ENCODE measurements at places on chromosomes 16 and 17.

DNA sequence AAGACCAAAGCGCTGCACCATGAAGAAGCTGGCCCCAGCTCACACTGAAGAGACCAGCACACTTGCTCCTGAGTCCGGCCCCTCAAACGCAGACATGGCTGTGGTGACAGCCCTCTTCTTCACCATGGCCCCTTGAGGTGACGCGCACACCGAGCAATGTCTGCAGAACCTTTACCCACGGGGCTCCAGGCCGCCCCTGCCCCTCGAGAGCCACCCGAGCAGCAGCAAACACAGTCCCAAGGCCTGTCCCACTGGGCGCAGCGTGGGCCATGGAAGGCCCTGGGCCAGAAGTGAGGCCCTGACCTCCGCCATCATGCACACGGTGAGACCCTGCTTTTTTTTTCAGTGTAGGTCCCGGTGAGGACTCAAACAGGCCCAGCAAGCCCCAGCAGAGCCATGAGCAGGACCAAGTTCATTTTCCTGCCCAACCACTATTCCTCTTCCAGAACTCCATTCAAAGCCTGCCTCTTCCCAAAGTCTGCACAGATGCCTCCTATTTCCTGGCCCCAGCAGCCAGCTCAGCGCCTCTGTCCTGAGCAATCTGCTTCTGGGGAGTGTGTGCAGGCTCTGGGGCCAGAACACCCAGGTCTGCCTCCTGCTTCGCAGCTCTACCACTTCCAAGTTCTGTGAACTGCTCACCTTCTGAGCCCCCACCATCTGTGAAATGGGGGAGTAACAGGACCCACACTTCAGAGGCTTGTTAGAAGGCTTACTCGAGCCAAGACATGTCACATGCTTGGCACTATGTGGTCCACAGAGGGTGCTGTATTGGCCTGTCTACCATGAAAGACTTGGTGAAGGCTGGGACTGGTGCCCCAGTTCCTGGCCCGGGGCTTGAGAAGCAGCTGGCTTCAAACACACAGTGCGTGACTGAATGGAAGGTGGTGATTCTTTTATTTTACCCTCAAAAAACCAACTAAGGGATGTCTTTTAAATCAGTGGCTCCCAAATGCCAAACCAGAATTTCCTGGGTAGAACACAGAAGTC, 35.7 kb upstream of the GSG1L start:
- DNase-seq = no peak

- DNase-seq = no peak
These were observed 5.6 kb downstream of the PHOSPHO1 start for GRCh38 chr17:49224997-49225337.

- no peak for DNase-seq
These were observed 28.6 kb upstream of the METRNL start for GRCh38 chr17:83050651-83051395.

- no peak for DNase-seq
These were observed 10.1 kb downstream of the WFIKKN2 start for GRCh38 chr17:50845240-50846147.

DNA sequence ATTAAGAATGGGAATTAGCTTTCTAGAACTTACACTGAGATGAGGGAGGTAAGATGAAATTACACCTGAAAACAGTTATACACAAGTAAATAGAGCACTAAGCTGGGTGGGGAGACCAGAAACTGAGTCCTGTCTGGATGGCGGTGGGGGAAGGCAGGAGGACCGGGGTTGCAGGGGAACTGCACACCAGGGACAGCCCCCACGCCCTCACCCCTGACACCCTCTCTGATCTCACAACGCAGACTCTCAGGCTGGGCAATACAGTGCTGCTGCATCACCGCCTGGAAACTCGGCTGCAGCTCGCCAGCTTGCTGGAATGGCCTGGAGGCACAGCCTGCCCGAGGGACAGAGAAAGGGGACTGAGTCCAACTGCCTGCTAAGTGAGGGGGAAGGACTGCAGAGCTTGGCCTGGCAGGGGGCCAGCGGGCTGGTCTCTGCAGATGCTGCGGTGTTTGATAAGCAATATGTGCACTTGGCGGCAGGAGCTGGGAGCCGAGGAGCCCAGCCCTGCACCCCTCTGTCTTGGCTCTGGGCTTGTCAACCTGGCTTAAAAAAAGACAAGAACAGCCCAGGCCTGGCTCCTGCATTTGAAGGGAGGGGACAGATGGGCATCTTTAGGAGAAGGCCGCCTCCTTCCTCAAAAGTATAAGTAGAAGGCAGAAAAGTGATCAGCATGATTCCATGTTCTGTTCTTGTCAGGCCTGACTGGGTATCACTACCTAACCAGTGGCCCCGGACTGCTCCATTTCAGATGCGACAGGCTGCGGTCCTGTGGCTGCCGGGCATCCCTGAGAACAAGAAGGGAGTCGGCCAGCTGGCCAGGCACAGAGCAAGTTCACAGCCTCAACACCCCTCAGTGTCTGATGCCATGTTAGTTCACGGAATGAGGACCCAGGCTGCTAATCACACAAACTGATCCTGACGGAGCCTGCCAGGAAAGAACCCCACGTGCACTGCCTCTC, 30.2 kb downstream of the SPHK1 start:
- DNase-seq = no peak

DNA sequence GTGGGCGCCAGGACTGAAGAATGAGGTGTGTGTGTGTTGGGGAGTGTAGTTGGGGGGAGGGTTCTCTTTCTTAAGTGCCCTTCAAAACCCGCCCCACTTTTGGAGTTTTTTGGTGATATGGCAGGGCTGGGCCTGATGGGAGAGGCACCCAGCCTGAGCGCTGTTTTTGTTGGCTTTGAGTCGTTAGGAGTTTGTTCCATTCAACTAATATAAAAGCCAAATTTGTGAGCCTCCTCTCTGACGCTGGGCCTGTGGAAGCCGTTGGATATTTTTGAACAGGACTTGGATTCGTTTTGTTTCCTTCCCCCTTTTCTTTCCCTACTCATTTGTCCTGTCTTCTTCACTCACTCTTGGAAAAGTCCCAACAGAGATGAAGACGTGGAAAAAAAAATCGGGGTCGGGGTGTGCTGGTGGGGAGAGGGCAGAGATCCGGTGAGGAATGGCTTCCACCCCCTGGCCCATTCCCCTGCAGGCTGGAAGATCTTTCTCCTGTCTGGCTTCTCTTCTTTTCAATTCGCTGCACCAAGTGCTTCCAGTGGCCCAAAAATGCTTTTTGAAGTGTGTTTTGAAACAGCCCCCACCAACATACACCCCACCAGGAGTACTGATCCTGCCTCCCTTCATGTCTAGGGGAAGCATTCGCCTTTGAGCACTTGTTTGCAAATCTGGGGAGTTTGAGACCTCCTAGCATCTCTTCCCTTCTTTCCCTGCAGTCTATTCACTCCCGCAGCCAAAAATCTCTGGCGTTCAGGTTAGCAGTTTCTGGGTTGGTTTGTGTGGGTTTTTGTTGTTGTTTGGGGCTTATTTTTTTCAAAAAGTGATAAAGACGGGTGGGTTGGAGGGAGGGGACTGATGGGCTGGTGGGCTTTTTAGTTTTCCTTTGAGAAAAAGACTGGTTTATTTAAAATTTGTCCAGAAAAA, 2.6 kb downstream of the FZD2 start:
- no peak for DNase-seq

DNA sequence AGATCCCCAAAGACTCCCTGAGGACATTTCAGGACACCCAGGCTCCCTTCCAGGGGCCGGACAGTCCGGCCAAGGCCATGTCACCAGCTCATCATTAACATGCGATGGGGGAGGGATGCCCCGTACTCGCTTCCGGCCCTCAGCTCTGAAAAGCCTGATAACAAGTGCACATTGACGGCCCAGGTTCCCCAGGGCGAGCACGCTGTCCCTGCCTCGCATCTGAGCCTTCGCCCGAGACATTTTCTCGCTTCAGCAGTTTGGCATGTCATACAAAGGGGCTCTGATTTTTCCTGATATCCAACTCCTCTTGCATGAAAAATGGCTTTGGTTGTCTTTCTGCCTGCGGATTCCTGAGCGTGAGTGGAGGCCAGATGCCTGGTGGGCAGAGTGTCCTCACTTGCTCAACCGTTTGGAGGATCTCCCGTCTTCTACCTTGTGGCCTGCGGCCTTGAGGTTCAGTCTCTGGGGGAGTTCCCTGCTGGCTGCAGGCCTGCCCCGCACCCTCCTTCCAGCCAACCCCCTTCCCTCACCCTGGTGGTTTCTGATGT, 14.1 kb downstream of the CACNG4 start:
- DNase-seq = no peak

- no peak for DNase-seq
These were observed 23.4 kb upstream of the RBFOX3 start for GRCh38 chr17:79633993-79634813.

DNA sequence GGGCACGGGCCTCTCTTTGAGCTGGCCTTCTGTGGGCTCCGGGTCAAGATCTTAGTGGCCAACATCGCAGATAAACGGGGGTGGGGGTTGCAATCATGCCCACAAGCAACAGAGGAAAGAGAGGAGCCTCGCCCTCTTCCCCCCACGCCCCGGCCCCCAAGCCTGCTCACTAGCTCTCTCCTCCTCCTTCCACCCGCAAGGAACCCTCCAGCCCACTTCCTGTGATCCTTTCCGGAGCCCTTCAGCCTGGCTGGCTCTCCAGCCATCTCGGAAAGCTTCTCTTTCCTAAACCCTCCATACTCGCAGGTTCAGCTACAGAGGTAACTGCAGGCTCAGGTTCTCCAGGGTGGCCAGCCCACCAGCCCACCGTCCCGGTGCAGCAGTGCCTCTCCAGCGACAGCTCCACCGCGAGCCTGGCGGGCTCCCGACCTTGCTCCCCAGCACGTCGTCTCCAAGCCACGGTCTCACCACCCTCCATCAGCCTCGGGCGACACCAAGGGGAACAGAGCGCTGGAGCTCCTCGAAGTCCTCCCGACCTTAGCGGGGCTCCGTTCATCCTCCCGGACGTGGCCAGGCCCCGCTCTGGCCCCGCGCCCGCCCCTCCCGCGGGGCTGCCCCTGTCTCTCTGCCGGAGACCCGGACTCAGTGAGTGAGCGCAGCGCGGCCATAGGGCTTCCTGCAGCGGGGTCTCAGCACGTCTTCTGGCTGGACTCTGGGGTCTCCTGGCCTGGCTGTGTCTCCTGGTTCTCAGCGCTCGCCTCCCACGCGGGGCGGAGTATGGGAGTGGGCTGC, 12.9 kb upstream of the ODF4 start:
- DNase-seq = no peak

DNA sequence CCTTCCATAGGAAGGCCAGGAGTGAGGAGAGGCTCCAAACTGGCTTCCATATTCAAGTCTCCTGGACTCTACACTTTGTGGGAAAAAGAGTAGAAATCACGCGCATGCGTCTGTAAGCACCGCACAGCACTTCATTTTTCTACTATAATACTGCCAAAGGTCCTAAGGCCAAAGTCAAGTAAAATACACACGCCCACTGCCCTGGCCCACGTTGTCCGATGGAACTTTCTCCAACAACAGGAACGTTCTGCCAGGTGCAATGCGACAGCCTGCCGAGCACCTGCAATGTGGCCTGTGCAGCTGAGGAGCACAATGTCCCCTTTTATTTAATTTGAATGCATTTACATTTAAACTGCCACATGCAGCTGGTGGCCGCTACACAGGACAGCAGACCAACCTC, 23.5 kb downstream of the DNASE1 start:
- no peak for DNase-seq

DNA sequence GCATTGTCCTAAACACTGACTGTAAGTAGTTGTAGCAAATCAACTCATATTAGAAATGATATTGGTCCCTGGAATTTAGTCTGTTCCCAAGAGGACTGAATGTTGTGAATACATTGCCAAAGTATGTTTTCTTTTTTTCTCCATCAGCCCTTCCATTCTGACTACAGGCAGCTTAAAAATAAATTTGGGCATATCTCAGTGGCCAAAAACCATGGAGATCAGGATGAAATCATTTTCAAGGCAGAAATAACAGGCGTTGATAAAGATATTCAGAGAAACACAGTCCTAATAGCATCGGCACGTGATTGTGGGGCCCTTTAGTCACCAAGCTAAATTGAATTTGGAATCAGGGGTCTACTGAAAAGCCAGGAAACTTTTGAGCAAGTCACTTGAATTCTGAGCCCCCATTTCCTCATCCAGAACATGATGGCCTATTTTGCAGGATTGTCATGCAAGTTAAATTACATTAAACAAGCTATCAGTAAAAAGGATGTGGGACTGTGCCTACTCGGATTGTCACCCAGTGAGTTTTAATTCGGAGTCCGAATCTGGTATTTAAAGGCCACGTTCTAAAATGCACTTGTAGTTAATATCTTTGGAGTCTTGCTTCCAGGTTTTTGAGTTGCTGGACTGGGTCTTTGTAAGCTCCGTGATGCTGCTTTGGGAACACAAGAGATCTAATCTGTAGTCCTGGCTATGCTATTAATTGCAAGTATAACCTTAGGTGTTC, 17.1 kb downstream of the HLF start:
- no peak for DNase-seq

GRCh38 chr16:3472878-3473595, 22.3 kb downstream of the C16orf90 start:
- no peak for DNase-seq

GRCh38 chr17:74566132-74566753, 1.1 kb downstream of the CD300H start:
- DNase-seq = no peak

GRCh38 chr17:72604518-72604917, 483.7 kb downstream of the SOX9 start:
- no peak for DNase-seq

- DNase-seq = no peak
These were observed 1.1 kb downstream of the CD79B start for GRCh38 chr17:63930951-63931575.

DNA sequence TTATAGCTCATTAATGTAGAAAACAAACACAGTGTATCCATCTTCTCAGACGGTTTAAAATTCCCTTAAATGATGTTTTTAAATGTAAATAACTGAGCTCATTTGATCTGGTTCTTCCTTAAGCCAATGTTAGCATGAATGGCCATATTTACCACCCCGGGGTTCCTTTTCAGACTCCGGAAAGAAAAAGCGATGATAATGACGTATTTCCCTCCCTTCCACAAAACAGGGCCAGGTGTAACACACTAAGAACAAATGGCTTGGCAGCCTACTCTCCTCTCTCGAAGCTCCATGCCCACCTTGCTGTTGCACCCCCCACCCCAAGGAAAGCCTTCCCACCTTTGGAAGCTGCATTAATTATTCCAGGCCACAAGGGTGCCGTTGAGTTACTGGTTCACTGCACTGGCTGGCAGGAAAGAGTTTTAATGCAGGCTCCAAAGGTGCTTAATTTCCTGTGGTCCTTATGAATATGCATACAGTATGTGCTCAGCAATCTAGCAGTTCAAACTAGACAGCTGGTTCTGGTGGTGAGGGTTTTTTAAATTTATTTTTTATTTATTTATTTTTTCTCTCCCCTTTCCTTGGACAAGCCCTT, 378.9 kb downstream of the WWOX start:
- DNase-seq = no peak

- no peak for DNase-seq
These were observed 631.5 kb upstream of the RBFOX1 start for GRCh38 chr16:6701096-6701495.

- no peak for DNase-seq
These were observed 3.2 kb downstream of the SLC25A10 start for GRCh38 chr17:81715107-81715871.

DNA sequence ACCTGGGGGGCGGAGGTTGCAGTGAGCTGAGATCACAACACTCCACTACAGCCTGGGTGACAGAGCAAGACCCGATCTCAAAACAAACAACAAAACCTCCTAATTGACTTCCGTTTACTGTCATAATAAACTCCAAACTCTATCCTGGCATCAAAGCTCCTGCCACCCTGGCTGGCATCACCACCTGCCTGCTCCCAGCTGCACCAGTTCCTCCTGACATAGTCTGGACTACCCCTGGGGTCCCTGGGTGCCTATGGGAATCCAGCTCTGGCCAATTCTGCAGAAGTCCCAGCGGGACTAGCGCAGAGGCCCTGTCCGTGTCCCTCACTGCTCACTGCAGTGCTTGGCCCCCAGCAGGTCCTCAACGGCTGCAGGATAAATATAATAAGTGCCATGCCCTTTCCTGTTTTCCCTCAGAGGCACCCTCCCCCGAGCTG, 723 bp downstream of the NTHL1 start:
- DNase-seq = no peak
